HuH-7.5 (cell line): ENCODE measurements at places on chromosomes 12 and 14.

- no peak for DNase-seq
Measured at GRCh38 chr14:33369972-33370371, 431.3 kb downstream of the NPAS3 start.

DNA sequence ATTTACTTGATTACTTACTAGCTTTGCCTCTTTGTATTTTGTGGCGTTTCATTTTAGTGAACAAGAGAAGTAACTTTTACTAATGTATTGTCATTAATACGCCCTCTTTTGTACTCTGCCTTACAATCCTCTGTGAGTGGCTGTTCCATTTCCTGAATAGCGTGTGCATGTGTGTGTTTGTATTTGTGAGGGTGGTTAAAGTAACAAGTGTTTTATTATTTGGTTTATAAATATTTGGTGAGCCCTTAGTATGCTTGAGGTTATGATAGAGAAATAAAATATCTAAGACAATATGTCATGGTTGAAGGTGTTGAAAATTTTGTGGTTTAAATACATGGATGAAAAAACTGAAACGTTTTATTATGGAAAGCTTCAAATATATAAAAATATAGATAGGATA lies 71.7 kb upstream of the REP15 start:
- no peak for DNase-seq

DNA sequence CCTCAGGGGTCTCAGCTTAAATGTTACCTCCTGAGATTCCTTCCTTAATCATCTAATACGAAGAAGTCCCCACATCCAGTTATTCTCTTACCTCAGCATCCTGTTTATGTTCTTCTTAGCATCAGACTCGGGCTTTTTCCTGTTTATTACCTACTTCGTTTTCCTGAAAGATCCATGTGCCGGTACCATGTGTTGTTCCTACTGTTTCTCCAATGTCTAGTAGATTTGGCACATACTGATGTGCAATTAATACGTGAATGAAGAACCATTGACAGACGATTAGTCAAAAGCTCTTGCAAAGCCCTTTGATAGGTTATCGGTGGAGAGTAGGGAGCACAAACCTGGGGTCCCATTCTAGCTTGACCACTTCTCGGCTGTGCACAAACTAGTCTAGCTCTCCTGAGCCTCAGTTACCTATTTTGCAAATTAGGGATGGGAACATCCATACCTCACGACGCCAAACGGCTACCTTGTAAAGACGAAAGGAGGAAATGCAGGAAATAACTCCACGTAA lies 735 bp upstream of the MAPKAPK5 start:
- peak; percentile 36 for DNase-seq

DNA sequence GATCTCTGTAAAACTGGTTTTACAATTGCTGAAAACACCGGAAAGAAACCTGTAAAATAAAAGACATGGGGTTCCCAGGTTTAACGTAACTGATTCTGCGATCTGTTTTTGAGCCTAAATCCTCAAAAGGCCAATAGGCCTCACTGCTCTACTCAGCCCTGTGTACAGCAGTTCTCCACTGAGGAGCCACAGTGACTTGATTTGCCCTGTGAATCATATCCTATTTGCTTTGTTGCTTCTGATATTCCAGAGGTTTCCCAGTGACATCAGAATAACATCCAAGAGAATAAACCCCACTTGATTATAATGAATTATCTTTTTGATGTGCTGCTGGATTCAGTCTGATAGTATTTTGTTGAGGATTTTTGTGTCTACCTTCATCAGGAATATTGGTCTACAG lies 27.5 kb downstream of the MDM1 start:
- no peak for DNase-seq

- no peak for DNase-seq
Measured at GRCh38 chr12:123335490-123335889, 29.2 kb downstream of the SBNO1 start.

GRCh38 chr12:70165450-70165849 lies 77.8 kb upstream of the CNOT2 start:
- DNase-seq: no peak

DNA sequence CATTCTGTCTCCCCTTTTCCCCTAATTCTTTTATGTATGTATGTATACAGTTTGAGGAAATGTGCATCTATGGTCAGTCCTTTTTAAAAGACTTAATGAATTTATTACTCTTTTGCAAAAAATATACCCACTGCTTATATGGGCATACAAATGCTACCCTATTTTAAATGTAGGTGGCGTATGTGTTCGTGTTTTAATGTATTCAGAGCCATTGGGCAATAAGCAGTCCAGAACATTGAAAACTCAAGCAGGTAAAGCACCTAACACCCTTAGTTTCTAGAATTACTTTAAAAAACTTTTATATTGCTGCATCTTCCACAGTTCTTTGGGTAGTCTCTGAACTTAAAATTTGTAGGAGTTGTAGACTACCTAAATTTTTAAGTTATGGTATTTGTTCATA lies 42.6 kb upstream of the A2ML1 start:
- DNase-seq: no peak

DNA sequence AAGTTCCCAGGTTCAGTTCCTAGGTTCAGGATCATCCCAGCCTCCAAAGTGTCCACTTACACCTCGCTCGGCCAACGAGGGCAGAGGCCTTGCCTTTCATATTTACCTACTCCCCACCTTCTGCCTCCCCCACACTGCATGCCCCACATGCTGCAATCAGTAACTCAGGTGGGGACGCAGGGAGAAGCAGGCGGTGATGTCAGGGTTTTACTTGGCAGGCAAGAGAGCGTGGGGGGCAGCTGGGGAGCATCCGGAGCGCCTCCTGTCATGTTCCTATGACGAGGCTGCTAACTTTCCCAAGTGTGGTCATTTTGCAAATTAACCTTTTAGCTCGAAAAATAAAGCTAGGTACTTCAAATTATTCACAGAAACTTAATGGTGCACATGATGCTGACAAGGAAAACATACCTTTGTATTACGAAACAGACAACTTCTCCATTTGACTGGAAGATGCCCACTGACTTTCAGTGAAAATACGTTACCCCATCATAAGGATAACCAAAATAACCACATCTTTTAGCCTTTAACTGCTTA lies 53.8 kb downstream of the SETD3 start:
- no peak for DNase-seq

DNA sequence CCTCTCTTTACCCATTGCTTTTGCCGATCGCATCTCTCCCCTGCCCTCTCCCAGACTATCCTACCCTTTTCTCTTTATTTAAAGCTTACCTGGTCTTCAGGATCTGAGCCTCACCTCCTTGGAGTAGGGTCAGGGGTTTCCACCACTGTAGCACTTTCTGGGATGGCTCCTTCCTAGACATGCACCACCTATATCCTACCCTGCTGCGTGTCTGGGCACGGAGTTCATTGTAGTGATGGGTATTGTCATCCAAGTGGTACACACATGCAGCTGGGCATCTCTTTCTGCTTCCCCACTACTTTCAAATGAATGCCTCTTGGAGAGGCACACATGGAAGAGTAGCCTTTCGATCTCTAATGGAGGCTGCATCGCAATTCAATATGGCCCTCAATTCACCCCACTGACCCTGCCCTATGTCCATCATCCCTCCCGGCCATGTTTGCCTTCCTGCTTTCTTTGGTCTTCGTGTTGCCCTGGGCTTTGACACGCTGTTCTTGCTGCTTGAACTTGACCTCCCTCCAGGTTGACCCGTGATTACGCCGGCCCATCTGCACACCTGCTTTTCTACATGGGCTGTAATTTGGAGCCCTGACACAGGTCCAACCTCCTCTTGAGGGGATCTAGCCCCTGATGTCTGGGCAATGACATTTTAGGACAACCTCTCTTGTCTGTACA lies 10.9 kb downstream of the SERPINA11 start:
- no peak for DNase-seq

- DNase-seq: no peak
Measured at GRCh38 chr12:107094183-107094448, 767 bp upstream of the CRY1 start.

DNA sequence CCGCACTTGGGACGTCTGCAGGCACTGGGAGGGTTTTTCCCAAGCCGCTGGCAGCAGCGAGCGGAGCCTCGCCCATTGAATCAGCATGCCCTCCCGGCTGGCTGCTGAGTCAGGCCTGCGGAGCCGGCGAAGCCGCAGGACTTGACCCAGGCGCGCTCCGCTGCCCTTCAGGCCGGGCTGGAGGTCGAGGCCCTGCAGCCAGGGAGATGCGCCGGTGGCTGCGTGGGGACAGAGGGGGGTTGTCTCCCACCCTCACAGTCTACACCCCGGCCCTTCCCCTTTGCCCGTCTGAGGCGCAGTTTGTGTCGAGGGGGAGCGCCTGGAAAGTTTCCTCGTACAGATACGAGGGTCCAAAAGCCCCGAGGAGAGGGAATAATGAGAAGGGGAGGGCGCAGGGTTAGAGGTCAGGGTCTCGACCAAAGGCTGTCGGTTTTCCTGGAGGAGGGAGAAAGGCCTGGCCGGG lies 759 bp upstream of the KLC1 start:
- peak; percentile 72 for DNase-seq

- DNase-seq: no peak
Measured at GRCh38 chr12:10069099-10069498, 29.7 kb downstream of the CLEC1A start.

GRCh38 chr12:98439981-98440581 lies 75.3 kb upstream of the TMPO start:
- DNase-seq: no peak

DNA sequence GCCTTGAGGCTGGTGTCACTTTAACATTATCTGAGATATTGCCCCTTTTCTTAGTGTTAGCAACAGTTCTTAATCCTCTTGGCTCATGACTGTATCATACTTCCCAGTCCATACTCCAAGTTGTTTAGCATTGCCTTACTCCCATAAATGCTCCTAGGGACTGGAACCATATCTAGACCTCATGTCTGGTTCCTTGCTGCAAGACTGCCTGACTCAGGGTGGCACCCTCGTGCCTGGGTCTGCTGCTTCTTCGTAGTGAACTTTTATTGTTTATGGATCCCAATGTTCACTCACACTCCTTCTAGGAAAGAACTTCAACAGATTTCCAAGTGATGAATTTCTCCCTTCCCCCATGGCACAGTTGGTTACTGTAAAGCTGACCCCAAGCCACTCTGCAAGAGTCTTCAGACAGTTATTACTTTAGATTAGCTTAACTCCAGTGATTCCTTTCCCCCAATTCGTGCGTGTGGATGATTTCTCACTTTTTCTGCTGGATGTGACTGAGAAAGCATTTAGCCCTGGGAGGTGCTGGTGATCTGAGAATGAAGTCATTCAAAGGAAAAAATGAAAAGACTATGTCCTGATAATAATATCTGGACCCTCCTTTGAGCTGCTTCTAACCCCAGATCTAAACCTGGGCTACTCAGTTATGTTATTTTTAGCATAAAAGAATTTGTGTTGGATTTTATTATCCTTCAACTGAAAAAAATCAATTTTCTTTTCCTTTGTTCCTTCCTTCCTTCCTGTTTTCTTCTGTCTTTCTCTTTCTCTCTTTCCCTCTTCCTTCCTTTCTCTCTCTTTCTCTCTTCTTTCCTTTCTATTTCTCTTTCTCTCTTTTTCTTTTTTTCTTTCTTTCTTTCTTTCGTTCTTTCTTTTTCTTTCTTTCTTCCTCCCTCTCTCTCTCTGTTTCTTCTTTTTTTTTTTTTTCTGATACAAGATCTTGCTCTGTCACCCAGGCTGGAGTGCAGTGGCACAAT lies 47.5 kb upstream of the PPP1R12A start:
- DNase-seq: no peak

DNA sequence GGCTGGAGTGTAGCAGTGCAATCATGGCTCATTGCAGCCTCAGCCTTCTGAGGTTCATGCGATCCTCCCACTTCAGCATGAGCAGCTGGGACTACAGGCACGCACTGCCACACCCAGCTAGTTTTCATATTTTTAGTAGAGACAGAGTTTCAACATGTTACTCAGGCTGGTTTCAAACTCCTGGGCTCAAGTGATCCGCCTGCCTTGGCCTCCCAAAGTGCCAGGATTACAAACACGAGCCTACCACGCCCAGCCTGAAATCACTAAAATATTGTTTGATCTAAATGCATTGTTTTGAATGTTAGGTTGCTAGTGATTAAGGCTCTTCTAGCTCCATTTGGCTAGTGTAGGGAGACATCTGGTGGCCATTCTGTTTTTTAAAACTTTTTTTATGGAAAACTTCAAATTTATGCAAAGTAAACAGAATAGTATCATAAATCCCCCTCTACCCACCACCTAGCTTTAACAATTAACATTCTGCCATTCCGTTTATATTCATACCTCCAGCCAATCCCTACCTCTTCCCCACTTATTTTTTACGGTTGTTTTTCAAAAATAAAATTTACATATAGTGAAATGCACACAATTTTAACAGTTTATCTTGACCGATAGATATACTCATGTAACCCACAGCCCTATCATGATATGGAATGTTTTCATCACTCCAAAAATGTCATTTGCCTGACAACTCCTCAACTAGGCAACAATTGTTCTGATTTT lies 37.8 kb downstream of the MYO1H start:
- DNase-seq: no peak

DNA sequence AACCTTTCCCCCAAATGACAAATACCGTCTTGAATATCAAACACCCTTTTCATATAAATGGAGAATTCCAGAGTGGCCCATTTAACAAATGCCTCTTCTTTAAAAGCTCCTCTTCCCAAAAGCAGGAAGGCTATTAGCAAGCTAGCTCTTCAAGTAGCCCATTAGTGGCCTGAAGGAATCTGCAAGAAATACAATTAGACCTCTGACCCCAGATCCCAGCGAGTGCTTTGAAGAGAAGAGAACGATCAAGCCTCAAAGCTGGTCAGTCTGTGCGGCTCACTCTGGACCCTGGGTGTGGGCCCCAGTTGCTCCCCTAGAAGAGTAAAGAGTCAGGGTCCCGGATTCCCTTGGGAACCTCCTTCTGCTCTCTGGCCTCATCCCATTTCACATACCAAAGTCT lies 325.6 kb downstream of the NUAK1 start:
- DNase-seq: no peak

- no peak for DNase-seq
Measured at GRCh38 chr14:103669370-103669769, 40.4 kb downstream of the KLC1 start.

GRCh38 chr12:57195611-57196371 lies 20.8 kb upstream of the NXPH4 start:
- no peak for DNase-seq

- no peak for DNase-seq
Measured at GRCh38 chr14:28461389-28461788, 305.2 kb upstream of the FOXG1 start.

GRCh38 chr12:66638666-66639065 lies 40.2 kb downstream of the GRIP1 start:
- DNase-seq: no peak

DNA sequence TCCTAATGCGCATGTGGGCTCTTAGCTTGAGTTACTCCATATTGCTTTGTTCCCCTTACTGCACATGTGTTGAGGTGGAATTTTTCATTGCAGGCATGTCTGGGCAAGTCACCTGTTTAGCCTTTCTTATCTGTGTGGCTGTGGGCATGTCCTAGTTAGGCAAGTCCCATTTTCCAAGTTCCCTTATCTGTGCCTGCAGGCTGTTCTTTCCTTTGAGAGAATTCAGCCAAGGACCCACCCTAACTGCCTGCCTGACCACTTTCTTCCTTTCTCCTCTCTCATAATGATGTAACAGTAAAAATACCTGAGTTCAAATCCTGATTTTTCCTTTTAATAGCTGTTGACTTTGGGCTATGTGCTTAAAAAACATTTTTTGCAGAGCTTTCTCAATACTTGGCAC lies 870.6 kb downstream of the NRXN3 start:
- DNase-seq: no peak
